ENCODE measurements at places on chromosomes 1 and 21.

- no peak for DNase-seq
Observed at GRCh38 chr1:94920061-94920460, 6.8 kb downstream of the CNN3 start.

GRCh38 chr1:178021950-178022349 lies 52.1 kb upstream of the SEC16B start:
- DNase-seq: no peak

DNA sequence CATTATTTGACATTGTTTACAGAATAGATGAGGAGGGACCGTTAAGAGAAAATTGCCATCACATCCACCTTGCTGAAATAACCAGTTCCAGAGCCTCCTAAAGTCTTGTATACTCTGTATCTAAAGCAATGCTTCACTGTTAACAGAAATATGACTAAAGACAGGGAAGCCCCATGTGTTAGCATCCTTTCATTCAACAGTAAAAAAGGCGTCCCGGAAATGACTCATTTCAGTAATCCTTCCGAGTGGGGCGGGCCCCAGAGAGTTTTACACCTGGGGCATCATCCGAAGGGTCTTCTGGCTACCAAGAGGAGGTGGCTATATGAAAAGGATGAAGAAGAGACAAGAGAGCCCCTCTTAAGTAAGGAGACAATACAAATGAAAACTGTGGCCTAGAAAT lies 227.2 kb downstream of the SLC45A1 start:
- no peak for DNase-seq

DNA sequence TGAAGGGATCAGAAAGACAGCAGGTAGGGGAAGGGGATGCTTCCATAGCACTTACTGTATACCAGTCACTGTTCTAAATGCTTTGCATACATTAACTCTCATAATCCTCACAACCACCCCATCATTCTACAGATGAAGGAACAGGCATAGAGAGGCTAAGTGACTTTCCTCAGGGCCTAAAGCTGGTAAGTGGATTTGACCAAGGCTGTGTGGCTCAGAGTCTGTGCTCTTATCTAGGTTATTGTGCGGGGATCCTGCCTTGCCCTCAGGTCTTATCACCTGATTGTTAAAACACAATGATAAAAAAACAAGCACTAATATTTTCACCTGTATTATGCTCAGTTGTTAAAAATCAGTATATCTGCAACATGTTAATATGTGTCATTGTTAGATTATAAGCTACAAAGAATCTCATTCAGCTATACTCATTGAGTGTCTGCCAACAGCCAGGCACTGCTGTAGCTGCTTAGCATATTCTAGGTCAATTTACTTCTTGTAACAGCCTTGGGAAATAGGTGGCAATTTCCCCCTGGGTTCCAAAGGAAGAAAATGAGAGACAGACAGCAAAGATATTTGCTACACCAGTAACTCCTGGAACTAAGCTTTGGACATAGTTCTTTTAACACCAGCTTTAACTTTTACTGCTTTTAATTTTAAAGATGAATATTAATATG lies 38.6 kb upstream of the RBM15 start:
- no peak for DNase-seq

GRCh38 chr1:55747408-55747841 lies 532.3 kb upstream of the USP24 start:
- DNase-seq: no peak

- no peak for DNase-seq
Observed at GRCh38 chr1:203486618-203487370, 7.2 kb upstream of the OPTC start.

DNA sequence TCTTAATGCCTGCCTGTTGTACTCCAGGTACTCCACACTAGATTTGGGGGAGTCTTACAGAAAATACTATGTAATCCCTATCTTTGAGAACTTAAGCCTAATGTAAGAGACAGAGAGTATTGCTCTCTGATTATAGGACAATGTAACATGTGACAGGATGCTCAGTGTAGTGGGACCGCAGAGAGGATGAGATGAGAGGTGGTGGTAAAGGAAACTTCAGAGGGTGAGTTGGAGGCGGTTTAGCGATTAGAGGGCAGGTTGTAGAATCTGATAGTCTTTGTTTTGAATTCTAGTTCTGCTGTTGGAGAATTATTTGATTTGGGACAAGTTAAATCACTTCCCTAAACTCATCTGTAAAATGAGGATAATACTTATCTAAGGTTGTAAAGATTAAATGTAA lies 5.4 kb downstream of the SOAT1 start:
- no peak for DNase-seq

GRCh38 chr1:219374636-219375035 lies 201.0 kb downstream of the LYPLAL1 start:
- no peak for DNase-seq

DNA sequence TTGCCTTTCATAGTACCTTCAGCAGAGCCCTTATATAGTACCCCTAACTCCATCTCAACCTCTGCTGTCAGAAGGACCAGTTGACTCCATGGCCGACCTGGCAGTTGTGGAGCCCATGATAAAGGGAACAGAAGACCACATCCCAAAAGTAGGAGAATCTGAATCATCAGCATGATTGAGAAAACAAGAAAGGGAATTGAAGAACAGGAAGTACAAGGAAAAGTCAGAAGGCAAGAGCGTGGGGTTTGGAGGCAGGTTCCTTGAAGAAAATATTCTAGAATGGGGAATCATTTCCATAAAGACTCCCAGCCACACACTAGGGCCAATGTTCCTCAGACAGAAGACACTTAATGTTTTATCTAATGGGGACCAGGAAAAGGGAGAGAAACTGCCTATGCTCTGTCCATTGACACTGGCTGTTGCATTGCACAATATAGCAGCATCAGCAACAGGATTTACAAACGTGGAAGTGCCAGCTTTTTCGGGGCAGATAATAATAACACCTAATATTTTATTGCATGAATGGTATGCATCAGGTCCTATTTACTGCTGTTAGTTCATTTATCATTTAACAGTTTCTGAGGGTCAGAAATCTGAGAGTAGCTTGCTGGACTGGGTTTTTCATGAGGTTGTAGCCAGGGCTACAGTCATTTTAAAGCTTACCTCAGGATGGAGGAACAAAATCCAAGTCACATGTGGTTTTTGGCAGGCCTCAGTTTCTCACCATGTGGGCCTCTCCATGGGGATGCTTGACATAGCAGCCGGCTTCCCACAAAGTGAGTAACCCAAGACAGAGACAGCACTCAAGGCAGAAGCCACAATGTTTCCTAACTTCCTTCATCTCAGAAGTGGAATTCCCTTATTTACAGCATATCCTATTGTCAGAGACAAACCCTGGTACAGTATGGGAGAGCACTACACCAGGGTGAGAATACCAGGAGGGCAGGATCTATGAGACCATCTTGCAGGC lies 483.4 kb downstream of the PLPP3 start:
- no peak for DNase-seq

- DNase-seq: no peak
Observed at GRCh38 chr1:59511476-59512465, 214.9 kb downstream of the FGGY start.

DNA sequence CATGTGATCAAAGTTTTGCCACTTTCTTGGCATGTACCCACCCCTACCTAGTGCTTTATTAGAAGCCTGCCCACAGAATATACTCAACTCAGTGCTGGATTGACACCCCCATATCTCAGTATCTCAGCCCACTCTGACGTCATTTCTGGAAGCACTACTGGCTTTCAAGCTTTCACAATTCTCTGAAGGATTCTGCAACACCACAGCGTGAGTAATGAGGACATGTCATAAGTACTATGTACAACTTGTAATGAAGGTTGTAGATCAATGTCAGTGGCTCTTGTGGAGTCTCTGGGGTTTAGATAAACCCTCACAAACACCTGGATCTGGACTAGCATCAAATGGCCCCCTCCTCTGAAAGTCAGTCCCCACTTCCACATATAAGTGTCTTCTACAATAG lies 57.2 kb downstream of the TNFSF4 start:
- no peak for DNase-seq

GRCh38 chr1:12173631-12174121 lies 6.9 kb downstream of the TNFRSF1B start:
- peak; percentile 90 for DNase-seq

GRCh38 chr1:163538667-163539066 lies 216.9 kb downstream of the NUF2 start:
- no peak for DNase-seq

DNA sequence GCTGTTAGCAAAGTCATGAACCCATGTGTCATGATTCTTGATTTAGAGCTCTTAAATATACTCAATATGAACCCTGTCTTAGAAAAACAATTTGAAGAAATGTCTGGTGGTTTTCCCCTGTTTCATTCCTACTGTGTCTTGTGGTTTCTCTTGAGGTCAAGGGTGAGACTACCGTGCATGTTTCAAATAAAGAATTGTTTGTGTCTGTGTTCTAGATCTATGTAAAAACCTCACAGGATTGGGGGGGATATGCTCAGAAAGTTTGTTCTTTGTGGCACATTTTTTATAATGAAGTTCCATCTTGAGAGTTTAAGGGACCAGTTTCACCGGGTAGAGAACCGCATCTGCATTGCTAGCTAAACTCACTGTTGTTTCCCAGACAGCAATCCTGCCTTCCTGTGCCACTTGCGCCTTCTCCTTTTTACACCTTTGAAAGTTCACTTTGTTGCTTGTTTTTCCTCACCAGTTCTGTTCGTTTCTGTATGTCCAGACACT lies 30.9 kb upstream of the CACYBP start:
- DNase-seq: no peak

- DNase-seq: no peak
Observed at GRCh38 chr1:174131032-174131638, 28.2 kb upstream of the RABGAP1L start.

- no peak for DNase-seq
Observed at GRCh38 chr1:164648636-164649035, 89.7 kb downstream of the PBX1 start.

DNA sequence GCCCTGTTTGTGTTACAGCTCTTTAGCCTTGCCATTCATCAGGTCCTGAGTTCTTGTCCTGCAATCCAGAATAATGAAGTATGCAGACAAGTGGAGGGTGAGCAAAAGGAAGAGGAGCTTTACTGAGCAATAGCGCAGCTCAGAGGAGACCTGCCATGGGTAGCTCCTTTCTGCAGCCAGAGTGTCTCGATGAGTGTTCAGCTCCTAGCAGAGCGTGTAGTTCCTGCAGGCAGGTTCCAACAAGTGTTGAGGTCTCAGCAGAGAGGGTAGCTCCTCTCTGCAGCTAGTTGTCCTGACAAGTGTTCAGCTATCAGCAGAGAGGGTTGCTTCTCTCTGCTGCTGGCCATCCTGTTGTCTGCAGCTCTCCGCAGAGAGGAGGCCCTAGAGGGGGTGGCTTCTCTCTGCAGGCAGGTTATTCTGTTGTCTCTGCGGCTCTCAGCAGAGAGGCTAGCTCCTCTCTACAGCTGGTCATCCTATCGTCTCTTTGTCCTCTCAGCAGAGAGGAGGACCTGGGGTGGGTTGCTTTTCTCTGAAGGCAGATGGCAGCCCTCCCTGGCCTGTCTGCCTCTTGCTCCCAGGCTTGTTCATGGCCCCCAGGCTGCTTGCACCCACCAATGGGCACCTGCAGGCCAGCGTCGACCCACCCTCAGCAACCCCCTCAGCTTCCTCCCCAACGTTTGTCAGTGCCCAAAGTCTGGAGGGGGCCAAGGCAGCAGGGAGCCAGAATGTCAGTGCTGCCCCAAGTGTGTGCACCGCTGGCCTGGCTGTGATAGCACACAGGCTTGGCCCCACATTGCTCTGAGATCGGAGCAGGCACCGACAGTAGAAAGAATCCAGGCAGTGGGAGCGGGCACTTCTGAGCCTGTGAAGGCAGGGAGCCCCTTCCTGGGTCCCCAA lies 112.5 kb upstream of the RUNX3 start:
- no peak for DNase-seq

GRCh38 chr1:204286831-204287421 lies 72.8 kb downstream of the PLEKHA6 start:
- DNase-seq: peak; percentile 48

- DNase-seq: peak; percentile 42
Observed at GRCh38 chr1:151196292-151196800, 2.0 kb upstream of the PIP5K1A start.

DNA sequence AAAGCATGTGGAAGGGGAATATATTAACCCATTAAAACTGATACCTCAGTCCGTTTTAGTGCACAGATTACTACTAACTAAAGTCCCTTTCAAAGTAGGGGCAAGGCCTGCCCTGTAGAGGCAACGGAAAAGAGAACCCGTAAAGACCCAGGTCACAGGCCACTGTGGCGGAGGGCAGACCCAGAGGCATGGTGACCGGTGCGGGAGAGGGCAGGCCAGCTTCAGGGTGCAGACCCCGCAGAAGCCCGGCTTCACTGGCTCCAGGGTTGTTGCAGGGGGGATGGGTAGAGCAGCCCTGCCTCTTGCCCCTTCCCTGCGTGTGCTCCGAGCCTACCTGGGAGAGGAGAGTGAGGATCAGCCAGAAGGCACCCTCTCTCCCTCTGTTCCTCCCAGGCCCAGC lies 17.7 kb downstream of the CNTN2 start:
- no peak for DNase-seq

DNA sequence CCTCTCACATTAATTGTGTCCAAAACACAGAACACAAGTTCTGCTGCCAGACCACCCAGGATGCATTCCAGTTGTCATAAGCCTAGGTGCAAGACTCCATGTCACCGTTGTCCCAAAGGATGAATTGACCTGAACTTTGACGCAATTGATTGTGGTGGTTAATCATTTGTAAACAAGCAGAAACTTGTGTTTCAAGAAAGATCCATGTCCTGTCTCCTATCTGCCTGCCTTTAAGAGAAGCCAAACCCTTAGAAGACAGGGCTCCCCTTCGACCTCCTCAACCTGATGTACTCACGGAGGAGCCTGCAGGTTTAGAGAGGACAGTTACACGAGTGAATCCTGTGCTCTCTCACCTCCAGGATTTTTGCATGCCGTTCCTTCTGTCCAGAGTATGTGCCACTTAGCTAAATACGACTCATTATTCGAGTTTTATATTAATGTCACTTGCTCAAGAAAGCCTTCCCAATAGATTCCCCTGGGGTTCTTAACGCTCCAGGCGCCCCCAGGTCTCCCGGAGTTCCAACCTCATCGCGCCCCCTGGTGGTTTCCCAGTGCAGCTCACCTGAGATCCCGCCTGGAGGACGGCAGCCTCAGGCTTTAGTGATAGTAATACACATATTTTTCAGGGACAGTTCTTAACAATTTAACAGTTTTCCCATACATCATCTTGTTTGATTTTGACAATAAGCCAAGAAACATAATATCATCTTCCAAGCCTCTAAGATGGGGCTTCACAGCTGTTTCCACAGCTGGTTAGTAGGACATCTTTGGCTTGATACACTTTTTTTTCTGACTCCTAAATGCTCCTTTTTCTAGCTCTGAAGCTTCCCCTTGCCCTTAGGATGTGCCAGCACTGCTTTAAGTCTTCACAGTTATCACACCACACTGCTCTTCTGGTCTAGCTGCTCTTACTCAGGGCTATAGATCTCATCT lies 2.4 kb upstream of the C8B start:
- no peak for DNase-seq

- no peak for DNase-seq
Observed at GRCh38 chr1:169892927-169893644, 610 bp downstream of the SCYL3 start.

- no peak for DNase-seq
Observed at GRCh38 chr1:243420946-243421685, 165.3 kb downstream of the SDCCAG8 start.

GRCh38 chr21:29318354-29318753 lies 19.6 kb downstream of the BACH1 start:
- no peak for DNase-seq

- DNase-seq: no peak
Observed at GRCh38 chr1:86860020-86860419, 53.9 kb downstream of the SELENOF start.

GRCh38 chr1:209652873-209653401 lies 712 bp upstream of the LAMB3 start:
- no peak for DNase-seq
